ENCODE measurements at places on chromosomes 13 and 19.

GRCh38 chr13:100826441-100826840, 151.8 kb upstream of the TMTC4 start:
- no peak for DNase-seq

- no peak for DNase-seq
These were observed 35.5 kb upstream of the IGFL4 start for GRCh38 chr19:46076031-46076880.

GRCh38 chr19:1998712-1999708, 16.5 kb downstream of the BTBD2 start:
- DNase-seq: no peak

GRCh38 chr19:18928018-18928805, 8.7 kb downstream of the DDX49 start:
- no peak for DNase-seq

GRCh38 chr19:17754634-17755442, 3.6 kb downstream of the FCHO1 start:
- no peak for DNase-seq

GRCh38 chr19:54430306-54431254, 15.3 kb downstream of the TTYH1 start:
- DNase-seq: peak; percentile 13

GRCh38 chr13:21949818-21950429, 279.1 kb downstream of the FGF9 start:
- DNase-seq: no peak

DNA sequence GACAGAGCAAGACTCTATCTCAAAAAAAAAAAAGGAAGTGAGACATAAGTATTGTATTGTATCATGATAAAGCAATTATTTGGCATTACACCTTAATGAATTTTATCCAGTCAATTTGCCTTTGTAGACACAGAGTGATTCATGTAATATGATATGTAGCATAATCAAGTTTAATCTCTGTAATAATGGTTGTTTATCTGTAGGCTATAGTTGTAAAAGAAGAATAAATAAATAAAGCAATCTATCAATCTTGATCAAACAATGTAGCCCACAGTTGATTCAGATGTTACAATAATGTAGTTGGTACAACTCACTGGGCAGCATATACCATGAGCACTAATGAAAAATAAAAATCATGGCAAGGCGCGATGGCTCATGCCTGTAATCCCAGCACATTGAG, 28.5 kb upstream of the CEACAM20 start:
- no peak for DNase-seq

- no peak for DNase-seq
These were observed 62.8 kb upstream of the DIAPH3 start for GRCh38 chr13:60226507-60226906.

- DNase-seq: no peak
These were observed 59.0 kb upstream of the UQCRFS1 start for GRCh38 chr19:29271911-29272310.

- no peak for DNase-seq
These were observed 9.2 kb downstream of the AP1M2 start for GRCh38 chr19:10577951-10578350.

- no peak for DNase-seq
These were observed 766 bp downstream of the CEBPG start for GRCh38 chr19:33374236-33374714.

DNA sequence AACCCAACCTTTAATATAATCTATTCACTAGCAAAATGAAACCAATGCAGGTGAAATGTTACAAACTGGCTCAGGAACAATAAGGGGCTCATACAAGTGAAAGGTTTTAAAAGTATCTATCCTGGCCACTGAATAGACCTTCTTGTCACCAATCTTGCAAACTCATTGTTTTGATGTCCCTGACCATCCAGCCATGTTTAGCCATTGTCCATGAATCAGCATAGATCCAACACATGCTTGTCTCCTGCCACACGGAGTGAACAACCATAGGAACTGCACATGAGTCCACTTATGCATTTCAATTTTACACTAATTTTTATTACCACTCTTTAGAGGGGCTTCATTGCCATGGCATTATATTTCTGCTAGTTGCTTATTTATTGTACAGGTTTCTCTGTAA, 331.4 kb downstream of the GPC5 start:
- DNase-seq: no peak

- DNase-seq: no peak
These were observed 171.1 kb downstream of the URI1 start for GRCh38 chr19:30113186-30113585.

DNA sequence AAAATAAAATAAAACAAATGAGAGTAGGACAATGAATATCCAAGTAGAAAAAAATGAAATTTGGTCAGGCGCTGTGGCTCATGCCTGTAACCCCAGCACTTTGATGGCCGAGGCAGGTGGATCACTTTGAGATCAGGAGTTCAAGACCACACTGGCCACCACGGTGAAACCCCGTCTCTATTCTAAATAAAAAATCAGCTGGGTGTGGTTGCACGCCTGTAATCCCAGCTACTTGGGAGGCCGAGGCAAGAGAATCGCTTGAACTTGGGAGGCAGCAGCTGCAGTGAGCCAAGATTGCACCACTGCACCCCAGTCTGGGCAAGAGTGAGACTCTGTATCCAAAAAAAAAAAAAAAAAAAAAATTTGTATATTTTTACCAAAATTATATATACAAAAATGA, 18.2 kb upstream of the ZMYM5 start:
- no peak for DNase-seq

Measured in stimulated activated naive CD4-positive, alpha-beta T cell treated with Interleukin-2 at 50 U/mL for 16 hours (primary cell).